CMK (cell line): ENCODE measurements at places on chromosomes 4 and X.

- DNase-seq, result no peak
Observed at GRCh38 chr4:22842360-22843018, 149.8 kb downstream of the GBA3 start.

DNA sequence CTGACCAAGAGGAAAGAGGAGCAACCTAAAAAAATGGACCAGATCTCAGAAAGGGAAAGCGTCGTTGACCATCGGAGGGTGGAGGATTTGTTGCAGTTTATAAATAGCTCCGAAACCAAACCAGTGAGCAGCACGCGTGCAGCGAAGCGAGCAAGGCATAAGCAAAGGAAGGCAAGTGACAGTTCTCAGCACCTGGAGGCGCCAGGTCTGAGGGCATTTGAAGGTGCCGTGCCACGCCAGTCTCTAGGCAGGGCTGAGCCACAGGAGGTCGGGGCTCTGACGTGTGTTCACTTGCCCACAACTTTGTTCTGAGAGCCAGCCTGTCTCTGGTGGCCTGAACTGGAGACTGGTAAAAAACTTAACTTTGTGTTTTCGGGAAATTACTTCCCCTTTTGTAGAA, 59.7 kb downstream of the TNIP2 start:
- DNase-seq, result no peak

- no peak for DNase-seq
Observed at GRCh38 chrX:7244405-7244804, 96.5 kb upstream of the PUDP start.

GRCh38 chr4:118979712-118980111, 91.1 kb downstream of the SYNPO2 start:
- DNase-seq, result no peak

GRCh38 chr4:188268131-188268908, 129.1 kb downstream of the TRIML1 start:
- no peak for DNase-seq

- no peak for DNase-seq
Observed at GRCh38 chrX:38868941-38869401, 67.7 kb downstream of the MID1IP1 start.

DNA sequence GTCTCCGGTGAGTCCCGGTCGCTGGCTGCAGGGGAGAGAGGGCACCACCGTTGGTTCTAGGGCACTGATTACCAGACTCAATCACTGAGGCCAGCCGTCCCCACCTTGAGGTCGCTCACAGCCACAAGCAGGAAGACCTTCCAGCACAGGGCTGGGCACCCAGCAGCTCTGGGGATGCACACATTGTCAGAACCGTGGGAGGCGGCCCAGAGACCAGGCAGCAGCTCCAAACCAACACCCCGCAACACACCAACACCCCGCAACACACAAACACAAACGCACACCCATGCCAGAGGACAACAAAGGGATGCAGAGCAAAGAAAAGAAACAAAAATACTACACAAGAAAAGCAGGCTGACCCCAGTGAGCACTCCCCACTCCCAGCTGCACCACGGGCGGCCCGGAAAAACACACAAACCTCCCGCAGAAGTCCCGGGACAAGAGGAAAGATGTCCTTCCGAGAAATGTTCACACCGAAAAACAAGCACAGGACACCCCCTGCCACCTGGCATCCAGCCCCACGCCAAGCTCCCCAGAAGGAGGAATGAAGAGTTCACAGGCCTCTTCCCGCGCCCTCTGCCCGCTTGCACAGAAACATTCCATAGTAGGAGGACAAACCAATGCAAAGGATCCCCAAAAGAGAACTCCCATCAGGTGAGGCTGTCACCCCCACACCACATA, 3.2 kb downstream of the HMX1 start:
- no peak for DNase-seq
